ENCODE measurements at places on chromosomes 12 and 14.

DNA sequence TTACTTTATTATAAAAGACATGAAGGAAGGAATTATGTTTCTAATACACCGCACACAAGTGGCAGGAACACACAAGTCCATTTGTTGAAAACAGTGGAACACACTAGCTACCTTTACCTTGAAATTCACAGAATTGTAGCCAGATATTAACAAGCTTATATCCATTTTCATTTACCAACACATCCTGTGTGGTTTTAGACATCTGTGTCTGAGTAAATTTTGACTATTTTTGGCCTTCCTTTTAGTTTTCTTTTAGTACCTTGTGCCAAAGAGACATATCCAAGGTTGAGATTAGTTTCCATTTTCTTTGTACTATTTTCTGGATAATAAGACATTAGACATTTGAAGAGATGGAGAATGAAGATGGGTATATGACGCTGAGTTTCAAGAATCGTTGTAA, at the start of gene KLRF2:
TSS of gene KLRF2 (plus strand) at position 244 of the 400 bp plus-strand sequence. CDS start at position 351, 107 bp downstream.
- DNase-seq: no peak

- DNase-seq: no peak
Observed at GRCh38 chr12:50537538-50537919, 32.7 kb downstream of the DIP2B start.

DNA sequence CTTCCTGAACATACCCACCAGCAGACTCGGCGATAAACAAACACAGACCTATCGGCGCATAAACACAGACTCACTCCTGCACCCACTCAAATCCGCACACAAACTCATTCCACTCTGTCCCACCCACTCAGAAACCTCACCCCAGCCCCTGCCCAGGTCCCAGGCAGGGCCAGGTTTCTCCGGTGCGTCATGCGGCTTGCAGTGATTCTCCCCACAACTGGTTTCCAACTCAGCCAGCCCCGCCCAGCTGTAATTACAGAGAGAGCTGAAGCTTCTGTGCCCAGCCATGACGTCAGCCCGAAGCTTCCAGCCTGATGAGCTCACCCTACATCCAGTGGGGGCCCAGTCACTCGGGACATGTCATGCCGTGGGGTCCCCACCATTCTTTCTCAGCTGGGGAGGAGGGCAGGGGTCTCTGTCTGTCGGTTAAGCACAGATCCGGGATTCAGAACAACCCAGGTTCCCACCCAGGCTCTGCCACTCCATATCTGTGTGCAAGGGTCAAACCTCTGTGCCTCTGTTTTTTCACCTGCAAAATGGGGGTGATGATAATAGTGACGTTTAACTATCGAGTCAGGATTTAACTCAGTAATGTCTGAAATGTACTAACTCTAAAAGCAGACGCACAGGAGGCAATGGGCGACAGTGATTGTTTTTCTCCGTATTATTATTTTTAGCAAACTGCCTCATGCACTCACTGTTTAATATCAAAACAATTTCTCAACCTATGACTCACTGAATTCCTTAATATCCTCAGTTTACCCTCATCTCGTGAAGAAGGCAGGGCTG, 2.3 kb upstream of the HSPB8 start:
- no peak for DNase-seq

- DNase-seq: no peak
Observed at GRCh38 chr14:21072781-21073339, 2.8 kb downstream of the ARHGEF40 start.

- DNase-seq: no peak
Observed at GRCh38 chr12:67545298-67545697, 103.2 kb upstream of the DYRK2 start.
